ENCODE measurements at places on chromosomes 5 and 9.

DNA sequence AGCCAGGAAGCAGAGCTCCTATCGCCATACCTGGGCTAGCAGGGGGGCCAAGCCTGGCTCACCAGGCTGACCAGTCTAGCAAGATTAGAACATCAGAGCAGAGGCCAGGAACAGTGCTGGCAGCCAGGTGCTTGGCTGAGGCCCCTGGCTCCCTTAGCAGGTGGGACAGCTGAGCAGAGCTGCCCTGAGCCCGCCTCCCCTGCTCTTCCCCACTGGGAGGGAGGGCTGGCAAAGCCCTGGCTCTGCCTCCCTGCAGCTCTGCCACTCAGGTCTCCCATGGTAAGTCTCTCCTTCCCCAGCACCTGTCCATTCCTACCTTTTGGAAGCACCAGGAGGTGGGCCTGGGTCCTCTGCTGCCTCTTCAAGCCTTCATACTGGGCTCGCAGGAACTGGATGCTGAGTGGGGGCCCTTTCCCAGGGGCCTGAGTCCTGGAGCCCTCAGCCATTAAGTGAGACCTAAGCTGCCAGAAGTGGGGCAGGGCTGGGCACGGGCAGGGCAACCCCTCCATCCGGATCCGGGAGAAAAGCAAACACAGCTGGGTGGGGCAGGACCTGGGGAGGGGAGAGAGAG lies 803 bp downstream of the C9orf152 start:
- no peak for DNase-seq

- DNase-seq, result no peak
These were observed 41.1 kb downstream of the FGF1 start for GRCh38 chr5:142644640-142645361.

DNA sequence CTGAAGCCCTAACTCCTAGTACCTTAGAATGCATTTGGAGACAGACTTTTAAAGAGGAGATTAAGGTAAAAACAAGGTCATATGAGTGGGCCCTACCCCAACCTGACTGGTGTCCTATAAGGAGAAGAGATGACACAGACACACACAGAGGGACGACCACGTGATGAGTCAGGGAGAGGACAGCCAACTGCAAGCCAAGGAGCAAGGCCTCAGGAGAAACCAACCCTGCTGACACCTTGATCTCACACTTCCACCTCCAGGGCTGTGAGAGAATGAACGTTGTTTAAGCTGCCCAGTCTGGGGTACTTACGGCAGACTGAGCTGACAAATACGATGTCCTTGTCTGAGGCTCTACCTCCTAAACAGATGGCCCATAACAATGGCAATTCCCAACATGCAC lies 93.6 kb downstream of the ROR2 start:
- no peak for DNase-seq

- DNase-seq, result no peak
These were observed 3.9 kb downstream of the C9orf72 start for GRCh38 chr9:27569406-27569805.

GRCh38 chr5:177501874-177502678 lies 4.7 kb upstream of the PDLIM7 start:
- DNase-seq, result peak; percentile 44

- DNase-seq, result no peak
These were observed 8.2 kb downstream of the AP3B1 start for GRCh38 chr5:78286290-78286689.
